ENCODE measurements at places on chromosomes 5 and 9.

DNA sequence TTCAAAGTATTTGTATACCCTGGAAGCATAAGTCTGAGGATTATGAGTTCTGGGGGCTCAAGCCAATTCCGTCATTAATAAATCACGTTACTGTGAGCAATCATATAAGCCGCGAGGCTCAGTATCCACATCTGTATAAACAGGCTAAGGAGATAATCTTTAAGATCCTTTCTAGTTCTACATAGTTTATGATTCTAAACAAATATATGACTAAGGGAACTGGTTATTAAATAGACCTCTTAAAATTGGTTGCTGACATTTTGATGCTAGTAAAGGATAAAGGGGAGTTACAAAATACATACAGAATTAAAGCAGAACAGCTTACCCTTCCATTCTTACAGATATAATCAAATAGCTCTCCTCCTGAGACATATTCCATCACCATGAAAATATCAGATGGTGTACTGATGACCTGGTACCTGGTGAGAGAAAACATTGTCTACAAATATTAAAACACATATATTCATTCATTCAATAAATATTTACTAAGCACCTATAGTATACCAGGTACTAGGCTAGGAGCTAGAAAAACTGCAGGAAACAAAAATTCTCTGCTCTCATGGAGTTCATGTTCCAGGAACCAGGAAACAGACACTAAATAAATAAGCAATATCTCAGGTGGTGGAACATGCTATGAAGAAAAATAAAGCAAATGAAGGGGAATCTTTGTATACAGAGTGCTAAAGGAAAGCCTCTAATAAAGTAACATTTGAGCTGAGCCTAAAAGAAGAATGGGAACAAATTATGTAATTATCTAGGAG is 19.5 kb upstream of the TTC33 start:
- no peak for DNase-seq

DNA sequence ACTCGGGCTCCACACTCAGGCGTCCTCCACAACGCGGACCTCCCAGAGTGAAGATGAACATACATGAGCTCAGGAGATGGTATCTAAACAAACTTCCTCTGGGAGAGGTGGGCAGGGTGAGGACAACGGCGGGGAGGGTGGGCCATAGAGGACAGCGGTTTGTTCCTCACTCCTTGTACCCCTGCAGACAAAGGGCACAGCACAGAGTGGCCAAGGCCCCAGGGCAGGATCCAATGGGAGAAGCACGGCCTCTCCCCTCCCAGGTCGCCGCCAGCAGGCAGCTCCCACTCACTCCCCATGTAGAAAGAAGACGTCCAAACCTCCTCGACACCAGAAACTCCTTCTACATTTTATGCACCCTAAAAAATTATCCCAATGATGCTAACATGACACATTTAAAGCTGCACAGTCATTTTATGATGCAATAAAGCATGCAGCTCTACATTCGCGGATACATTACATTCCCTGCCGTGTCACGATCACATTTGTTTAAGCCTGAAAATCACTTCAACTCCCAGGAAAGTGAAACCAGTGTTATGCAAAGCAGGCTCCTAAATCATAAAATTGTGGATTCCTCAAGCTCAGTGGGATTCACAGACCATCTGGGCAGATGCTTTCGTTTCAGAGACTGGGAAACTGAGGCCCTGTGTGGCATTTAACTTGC is 87.5 kb upstream of the SARDH start:
- DNase-seq: no peak

- DNase-seq: no peak
Measured at GRCh38 chr9:134260801-134261200, 65.5 kb upstream of the RXRA start.

- no peak for DNase-seq
Measured at GRCh38 chr9:3007326-3007725, 163.4 kb upstream of the PUM3 start.

DNA sequence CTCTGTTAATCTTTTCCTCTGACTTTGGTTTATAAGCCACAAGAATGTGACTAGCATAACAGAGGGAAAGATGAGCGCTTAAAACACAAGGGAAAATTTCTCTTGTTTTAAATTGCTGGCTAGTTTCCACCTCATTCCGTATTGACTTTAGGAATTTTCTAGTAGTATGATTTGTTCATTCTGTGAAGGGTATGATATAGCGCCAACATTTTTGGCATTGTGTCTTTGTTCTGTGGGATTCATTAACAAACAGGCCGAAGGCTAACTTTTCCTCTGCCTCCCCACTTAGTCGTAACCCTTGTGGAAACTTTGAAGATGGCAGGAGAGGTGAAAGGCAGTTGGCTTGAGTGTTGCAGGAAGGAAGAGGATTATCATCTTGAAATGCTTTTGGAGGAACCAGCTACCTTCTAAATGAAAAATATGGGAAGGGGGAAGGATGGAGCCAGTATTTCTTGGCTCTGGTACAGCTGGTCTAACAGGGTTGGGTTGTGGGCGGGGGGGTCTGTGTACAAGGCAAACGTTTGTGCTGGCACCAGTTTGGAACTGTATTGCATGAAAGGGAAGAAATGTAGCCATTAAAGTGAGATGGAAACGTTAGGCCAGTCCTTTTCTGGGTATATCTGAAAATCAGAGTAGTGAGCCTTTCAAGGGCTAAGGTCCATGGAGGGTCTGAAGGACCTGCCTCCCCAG is 21.5 kb upstream of the DMRT2 start:
- DNase-seq: no peak

GRCh38 chr5:31579558-31579957 is 47.5 kb downstream of the C5orf22 start:
- DNase-seq: no peak

GRCh38 chr5:75078027-75078426 is 25.7 kb upstream of the GCNT4 start:
- DNase-seq: no peak

DNA sequence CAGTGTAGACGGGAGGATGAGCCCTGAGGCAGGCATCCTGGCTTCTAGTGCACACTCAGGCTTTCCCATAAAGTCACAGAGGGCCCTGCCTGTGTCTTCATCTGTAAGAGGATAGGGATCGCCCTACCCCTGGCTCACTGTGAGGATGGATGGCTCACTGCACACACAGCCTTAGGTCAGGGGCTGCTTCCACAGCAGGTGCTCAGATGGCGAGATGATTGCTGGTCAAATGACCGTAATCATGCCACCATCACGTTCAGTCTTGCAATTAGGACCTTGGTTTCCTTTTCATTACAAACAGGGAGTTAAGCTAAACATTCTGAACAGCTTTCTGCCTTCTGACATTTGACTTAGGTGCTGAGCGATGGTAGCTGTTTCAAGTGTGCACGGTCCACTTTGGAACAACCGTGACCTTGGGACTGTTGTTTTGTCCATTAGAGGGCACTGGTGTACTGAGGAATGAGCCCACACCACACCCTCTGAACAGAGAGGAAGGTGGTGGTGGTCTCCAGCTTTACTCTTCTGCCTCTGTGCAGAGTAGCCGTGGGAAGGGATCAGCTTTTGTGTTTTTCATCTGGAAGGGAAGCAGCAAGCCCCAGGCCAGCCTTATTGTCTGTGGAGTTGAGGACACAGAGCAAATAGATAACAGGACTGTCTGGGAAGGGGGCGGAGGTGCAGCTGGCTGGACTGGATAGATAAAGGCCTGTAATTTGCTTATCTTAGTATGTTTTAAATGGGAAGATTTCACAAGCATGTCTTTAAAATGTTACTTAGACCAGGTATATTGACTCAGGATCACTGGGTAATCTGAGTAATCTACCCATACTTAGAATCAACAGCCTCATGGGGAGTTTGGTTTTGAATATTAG is 183.1 kb downstream of the TRIO start:
- no peak for DNase-seq

- DNase-seq: no peak
Measured at GRCh38 chr5:138503487-138504270, 38.4 kb downstream of the EGR1 start.

- DNase-seq: no peak
Measured at GRCh38 chr5:123813937-123814624, 302.1 kb downstream of the CSNK1G3 start.

DNA sequence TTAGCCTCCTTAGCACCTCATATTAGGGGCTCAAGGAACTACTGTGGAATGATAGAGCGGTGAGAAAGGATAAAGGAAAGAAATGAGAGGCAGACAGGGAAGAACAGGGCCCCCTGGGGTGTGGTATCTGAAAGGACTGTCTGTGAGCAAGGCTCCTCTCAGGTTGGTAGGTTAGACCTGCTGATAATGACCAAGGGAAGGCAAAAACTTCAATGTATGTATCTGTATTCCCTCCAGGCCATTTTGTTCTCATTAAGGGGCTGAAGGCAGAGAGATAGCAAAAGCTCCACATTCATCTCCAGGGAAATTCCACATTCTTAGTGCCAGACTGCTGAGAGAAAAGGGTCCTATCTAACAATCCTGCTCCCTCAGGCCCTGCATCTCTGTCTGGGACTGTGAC is 28.6 kb downstream of the TRIM32 start:
- no peak for DNase-seq

DNA sequence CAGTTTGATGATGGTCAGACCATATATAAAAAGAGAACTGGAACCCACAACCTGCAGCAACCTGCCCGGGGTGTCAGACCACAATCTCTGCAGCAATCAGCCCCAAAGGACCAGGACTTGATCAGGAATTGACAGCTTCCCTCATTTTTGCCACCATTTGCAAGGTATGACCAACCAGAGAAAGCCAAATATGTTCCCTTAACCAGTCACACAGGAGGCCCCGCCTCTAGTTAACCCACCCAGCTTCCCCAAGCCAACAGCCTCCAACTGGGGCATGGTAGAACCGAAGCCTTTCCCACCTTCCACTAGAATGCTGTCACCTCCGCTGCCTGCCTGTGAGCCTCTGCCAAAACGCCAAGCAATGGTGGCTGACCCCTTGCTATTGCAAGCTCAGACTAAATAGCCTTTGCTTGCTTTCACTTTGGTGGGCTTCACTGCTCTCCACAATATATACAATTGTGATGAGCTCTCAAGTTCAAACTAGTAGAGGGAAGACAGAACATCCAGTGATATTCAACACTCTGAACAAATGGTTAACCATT is 86.3 kb downstream of the AK8 start:
- no peak for DNase-seq

DNA sequence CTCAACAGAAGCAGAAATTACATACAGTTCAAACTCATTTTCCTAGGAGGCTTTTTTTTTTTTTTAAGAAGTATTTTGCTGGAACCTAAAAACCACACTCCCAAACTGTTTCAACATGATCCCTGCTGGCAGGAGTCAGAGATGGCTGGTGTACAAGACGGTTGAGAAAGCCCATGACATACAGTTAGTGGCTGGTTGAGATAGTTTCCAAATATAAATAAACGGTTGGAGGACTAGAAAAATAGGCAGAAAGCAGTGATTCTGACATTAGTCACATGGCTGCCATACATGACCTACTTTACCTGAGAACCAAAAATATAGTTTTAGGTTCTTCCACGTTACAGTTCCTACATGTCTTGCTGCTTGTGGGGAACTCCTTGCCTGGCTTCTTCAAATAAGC is 31.7 kb upstream of the BASP1 start:
- DNase-seq: no peak

GRCh38 chr9:30677221-30677620 is 1707.2 kb upstream of the ACO1 start:
- no peak for DNase-seq

- no peak for DNase-seq
Measured at GRCh38 chr9:137685035-137685740, 66.4 kb downstream of the EHMT1 start.

DNA sequence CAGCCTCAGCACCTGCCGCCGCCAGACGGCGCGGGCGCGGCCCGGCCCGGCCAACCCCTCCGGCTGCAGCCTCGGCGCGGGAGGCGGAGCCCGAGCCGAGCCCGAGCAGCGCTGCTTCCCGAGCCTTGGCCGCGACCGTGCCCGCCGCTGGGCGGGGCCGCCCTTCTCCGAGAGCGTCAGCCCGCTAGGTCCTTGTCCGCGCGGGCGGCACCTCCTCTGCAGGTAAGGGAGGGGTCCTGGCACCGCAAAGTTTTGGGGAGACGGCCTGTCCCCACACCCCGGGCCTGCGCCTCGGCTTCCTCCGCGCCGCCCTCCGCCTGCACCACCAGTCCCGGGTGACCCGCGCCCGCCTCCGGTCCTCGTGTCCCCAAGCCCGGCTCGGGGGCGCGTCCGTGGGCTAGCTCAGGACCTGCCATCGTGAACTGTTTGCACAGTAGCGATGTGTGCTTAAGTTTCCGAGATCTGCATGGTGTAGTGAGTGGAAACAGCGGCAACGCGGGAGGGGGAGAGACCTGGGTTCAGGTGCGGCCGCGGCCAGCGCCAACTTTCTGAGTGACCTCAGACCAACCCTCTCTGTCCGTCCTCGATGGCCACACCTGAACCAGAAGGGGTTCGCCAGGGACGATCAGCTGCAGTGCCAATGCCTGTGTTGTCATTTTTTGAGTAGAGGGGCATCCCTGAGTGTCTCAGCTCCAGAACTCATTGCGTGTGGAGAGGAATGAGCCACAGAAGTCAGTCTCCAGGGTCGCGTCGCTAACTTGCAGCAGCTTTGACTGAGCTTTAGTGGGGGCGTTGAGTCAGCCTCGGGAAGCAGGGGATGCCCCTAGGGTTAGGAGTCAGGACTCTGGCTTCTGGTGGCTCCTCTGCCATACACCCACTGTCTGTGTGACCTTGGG is at the start of gene FRMPD1:
TSS of gene FRMPD1 (plus strand) at position 82 of the 896 bp plus-strand sequence. CDS start 41,688 bp downstream, outside the sequence.
- DNase-seq: peak; percentile 47

DNA sequence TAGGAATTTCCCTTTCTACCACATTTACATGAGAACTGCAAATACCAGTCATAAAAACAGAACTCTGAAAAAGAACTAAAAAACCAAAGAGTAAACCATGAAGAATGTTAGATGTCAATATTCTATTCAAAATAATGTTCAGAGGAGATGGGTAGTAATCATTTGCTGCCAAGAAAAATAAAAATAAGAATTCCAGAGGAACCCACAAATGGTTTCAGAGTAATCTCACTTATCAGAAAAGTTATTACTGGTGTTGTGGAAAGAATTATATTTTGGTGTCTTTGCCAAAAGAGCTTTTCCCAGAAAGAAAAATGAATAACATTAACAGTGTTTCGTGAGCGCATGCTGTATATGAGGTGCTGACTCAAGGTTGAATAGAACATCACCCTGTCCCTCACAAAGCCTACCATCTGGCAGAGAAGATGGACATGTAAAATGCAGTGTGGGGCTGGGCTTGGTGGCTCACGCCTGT is 35.6 kb downstream of the GPR21 start:
- no peak for DNase-seq

GRCh38 chr5:145506185-145506850 is 328.8 kb downstream of the PRELID2 start:
- DNase-seq: no peak

- no peak for DNase-seq
Measured at GRCh38 chr9:116423149-116423548, 264.0 kb upstream of the TRIM32 start.

GRCh38 chr9:94553029-94553938 is 1.6 kb upstream of the PCAT7 start:
- no peak for DNase-seq

GRCh38 chr5:58849921-58850667 is 267.2 kb downstream of the RAB3C start:
- no peak for DNase-seq

- no peak for DNase-seq
Measured at GRCh38 chr9:113361304-113362018, 12.1 kb downstream of the BSPRY start.

Measured in stimulated activated CD4-positive, alpha-beta T cell treated with anti-CD3 and anti-CD28 coated beads, Interleukin-12 subunit alpha, Interleukin-12 subunit beta, amount 100 ng/mL, for 24 hours (primary cell).